Naive B cell (primary cell): ENCODE measurements at places on chromosomes 2 and 18. TPM values are rescaled to one million over a fixed set of nuclear protein-coding genes. Genes with fewer than 3 reads are reported as not detected.

The VAMP5 gene
- polyA plus RNA-seq: 50.6 TPM

The KCNG2 gene
- not detected for polyA plus RNA-seq

The SERPINB11 gene
- polyA plus RNA-seq: not detected

- no peaks in the 10 kb centered on the region for H3K27me3 ChIP-seq
- no peaks in the 10 kb centered on the region for H3K36me3 ChIP-seq
- peaks cover 42% of the 10 kb centered on the region for H3K4me1 ChIP-seq
- DNase-seq: no peak
Observed at GRCh38 chr2:171342067-171342413, 91.8 kb downstream of the METTL8 start.

DNA sequence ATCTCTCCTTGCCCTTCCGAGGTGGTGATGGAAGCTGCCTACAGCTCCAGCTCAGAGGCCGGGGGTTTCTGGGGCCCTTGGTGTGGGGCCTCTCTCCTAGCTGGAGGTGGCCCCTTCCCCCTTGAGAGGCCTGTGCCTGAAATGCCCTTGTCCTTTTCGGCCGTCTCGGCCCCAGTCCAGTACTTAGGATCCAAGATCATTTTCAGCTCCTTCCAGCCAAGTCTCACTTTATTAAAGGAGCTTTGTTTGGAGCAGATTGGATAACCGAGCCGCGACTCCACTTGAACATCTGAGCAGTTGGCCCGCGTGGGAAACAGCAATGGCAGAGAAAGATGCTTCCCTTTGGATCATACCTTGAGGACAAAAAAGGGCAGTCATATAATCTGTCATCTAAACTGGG lies 125.0 kb downstream of the NEDD4L start:
- H3K4me1 ChIP-seq: no peaks in the 10 kb centered on the region
- no peak overlapping the region for H3K4me3 ChIP-seq
- H3K27ac ChIP-seq: no peak overlapping the region
- no peaks in the 10 kb centered on the region for H3K27me3 ChIP-seq

- peak overlapping the region; percentile 98 for H3K27ac ChIP-seq
- peak overlapping the region; percentile 98 for H3K4me3 ChIP-seq
- H3K4me1 ChIP-seq: peaks cover 36% of the 10 kb centered on the region
- H3K27me3 ChIP-seq: no peaks in the 10 kb centered on the region
- no peaks in the 10 kb centered on the region for H3K36me3 ChIP-seq
Observed at GRCh38 chr2:63589148-63589958, 590 bp downstream of the MDH1 start.
